Activated CD4-positive, alpha-beta T cell treated with anti-CD3 and anti-CD28 coated beads for 24 hours (primary cell): ENCODE measurements at places on chromosomes 7 and 10.

DNA sequence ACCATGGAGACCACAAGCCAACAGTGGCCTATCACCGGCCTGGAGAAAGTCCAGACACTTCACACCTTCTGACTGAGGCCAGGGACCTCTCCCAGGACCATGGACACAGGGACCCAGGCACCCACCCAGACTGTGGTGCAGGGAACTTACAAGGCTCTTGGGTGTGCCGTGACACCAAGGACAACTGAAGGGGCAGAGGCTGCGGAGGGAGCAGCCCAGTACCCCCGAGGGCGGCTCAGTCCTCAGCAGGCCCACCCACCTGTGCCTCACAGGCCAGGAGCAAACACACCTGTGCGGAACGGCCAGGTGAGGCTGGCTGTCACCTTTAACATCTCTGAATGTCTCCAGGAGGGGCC, 182.3 kb downstream of the MAD1L1 start:
- no peak for DNase-seq

GRCh38 chr7:47211519-47211973, 370.4 kb downstream of the TNS3 start:
- DNase-seq, result no peak

- no peak for DNase-seq
Observed at GRCh38 chr10:128073890-128074289, 52.3 kb downstream of the MKI67 start.

GRCh38 chr10:113239566-113240350, 289.7 kb downstream of the TCF7L2 start:
- no peak for DNase-seq

DNA sequence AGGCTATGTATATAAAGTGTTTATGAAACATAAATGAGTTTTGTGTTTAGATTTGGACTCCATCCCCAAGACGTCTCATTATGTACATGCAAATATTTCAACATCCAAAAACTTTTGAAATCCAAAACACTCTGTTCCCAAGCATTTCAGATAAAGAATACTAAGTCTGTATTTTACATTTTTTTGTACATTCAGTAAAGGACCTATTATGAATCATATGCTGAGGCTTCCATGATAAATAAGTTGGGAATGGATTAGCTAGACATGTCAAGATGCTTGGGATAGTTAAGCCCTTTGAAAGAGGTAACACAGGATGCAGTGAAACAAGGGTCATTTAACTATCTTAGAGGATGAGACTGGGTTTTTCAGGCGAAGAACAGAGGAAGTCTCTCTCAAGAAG, 262.9 kb downstream of the SNX13 start:
- DNase-seq, result no peak

DNA sequence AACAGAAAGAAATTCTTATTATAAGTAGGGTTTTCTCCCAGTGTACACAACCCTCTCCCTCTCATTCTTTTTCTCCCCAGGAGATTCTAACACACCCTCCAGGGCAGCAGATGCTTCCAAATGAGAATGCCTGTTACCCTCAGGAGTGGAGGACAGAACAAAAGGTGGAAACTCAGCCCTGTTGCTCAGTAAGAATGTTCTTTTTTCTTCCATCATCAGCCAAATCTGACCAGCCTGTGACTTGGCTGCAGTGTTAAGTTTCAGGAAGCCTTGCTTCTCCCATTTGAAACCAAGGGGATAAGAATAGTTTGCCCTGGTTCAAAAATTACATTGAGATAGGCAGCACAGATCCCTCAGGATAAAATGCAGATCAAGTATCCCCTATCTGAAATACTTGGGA, 77.5 kb upstream of the EEPD1 start:
- no peak for DNase-seq

DNA sequence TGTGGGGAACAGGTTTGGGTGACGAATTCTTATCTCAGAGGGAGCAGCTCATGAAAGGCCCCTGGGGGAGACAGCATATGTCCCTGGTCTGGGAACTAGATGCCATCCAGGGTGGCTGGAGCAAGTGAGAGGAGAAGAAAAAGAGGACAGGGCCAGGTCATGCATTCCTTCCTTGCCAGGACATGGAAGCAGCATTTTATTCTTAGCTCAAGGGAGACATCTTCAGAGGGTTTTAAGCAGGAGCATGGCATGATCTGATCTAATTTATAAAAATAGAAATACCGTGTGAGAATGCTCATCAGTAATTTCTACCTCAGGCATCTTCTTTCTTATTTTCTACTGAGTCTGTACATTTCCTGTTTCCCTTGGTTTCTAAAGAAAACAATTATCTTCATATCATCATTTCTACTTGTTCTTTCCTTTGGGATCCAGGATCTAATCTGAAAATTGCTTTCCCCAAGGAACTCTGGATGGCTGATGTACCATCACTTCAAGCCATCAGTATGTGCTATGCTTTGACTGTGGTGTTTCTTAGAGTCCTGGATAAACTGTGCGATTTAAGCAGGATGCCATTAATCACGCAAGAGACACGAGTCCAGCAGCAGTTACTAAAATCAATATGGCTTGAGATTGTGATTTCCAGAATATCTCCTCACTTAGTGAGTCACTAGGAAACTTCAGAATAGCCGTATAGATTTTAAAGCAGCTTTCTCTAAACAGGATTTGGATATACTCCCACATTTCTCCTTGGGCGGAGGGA, 386.2 kb downstream of the GALNT17 start:
- DNase-seq, result no peak

DNA sequence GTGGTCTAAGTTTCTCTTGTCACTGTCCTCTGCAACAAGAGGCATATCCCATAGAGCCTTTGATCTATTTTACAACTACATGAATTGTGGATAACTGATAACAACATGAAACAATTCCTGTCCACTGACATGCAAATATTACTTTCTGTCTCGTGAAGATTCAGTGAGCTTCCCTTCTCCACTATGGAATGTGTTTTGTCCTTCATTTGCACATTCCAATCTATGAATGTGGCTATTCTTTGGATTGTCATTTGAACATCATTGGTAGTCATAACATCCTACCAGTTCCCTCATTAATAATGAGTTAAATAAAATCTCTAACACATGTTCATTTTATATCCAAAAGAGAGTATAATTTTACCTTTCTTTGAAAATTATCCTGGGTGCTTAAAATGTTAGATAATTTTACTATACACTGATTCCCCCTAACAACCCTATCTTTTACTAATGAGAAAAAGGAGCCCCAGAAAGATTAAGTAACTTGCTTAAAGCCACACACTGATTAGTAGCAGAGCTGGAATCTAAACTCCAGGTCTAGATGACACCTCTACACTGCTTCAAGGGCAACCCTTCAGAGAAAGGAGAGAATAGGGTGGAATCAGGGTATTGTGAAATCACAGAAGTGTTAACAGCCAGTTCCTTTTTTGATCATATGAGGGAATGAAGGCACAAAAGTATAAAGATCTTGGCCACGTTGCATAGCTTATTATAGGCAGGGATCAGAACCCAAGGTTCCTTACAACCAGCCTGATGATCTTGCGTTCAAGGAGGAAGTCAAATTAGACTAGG, 39.1 kb downstream of the PDE1C start:
- DNase-seq, result no peak

- DNase-seq, result no peak
Observed at GRCh38 chr10:35579726-35580422, 25.3 kb upstream of the GJD4 start.

DNA sequence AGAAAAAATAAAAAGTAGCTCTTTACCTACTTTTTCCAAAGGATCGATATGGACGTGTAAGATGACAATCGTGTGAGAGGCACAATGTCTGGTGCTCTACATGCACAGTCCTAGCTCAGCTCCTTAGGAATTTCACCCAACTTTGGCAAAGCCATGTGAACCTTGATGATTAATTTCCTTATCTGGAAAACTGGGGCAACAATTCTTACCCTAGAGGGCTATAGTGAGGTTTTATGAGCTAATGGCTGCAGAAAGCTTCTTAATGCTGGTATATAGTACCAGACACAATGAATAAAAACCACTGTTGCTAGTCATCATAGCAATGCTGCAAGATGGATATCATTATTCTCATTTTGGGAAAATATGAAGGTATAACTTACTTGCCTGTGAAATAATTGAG, 202.7 kb downstream of the PARD3 start:
- no peak for DNase-seq

DNA sequence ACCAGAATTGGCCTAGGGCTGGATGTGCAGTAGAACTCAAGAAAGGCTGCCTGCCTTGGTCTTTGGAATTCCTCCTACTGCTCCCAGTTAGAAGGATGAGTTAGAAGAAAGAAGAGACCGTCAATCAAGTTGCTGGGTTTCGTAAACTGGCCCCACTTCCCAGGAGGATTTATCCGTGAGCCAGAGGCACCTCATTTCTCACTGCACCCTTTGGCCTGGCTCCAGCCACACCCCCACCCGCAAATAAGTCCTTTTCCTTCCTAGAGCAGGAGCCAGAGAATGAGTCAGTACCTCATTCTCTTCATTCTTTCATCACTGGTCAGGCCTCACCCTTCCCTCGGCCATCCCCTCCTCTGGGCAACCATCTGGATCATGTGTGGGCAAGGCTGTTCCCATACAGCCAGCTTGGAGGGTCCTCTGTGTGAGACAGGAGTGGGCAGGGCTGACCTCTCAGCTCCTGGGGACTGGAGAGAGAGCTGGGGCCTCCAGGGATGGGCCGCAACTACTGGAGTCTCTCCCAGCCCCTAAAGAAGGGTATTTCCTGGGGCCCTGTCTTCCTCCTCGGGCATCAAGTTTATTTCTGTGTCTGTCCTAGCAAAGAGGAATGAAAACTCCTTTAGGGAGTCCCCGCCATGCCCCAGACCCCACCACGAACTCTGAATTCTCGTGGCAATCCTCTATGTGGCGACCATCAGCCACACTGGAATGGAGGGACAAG, 87.2 kb upstream of the DUSP5 start:
- no peak for DNase-seq

- no peak for DNase-seq
Observed at GRCh38 chr10:99809931-99810615, 27.6 kb downstream of the ABCC2 start.

- DNase-seq, result no peak
Observed at GRCh38 chr7:104979167-104979841, 34.7 kb upstream of the KMT2E start.

DNA sequence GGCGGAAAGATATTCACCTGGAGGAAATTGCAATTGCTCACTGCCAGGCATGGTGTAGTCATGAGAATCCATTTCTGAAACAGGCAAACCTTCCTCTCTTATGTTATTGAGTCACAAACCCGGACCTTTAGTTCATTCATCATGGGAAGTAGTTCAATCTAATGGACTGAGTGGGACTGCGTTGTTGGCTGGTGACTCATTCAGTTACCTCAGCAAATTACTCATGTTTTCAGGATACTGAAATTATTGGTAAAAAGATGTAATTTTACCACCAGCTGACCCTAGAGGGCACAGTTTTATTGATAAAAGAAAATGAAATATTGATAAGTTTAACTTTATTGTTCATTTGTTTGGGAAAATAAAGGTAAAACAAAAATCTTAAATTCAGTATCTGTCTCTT, 1194.4 kb upstream of the SORCS1 start:
- DNase-seq, result no peak

DNA sequence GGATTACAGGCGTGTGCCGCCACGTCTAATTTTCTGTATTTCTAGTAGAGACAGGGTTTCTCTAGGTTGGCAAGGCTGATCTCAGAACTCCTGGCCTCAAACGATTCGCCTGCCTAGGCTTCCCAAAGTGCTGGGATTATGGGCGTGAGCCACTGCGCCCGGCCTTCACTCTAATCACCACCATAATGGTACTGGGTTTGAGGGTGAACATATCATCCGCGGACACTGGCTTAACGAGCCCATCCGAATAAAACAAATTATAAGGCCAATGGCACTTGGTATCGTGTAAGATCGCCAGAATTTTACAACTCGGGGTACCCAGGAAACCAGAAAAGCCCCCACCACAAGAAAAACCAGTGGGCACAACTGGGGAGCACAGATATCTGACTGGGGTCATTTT, 580 bp downstream of the FAM200A start:
- DNase-seq, result no peak

DNA sequence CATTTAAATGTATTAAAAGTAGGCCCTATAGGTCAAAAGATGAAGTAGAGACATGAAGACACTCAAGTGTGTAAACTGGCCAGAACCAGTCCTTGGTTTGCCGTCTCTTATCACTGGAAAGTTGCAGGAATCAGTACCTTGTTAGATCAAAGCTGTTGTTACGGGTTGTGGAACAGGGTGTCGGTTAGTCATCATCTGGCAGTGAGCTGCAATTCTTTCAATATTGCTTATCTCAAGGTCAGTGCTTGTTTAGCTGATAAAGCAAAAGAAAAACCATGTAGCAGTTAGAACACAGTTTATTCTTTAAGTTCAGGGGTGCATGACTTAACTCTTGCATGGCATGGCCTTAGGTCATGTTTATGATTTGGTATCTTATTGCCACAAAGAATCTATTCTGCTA, 10.0 kb upstream of the SLC13A1 start:
- DNase-seq, result no peak

DNA sequence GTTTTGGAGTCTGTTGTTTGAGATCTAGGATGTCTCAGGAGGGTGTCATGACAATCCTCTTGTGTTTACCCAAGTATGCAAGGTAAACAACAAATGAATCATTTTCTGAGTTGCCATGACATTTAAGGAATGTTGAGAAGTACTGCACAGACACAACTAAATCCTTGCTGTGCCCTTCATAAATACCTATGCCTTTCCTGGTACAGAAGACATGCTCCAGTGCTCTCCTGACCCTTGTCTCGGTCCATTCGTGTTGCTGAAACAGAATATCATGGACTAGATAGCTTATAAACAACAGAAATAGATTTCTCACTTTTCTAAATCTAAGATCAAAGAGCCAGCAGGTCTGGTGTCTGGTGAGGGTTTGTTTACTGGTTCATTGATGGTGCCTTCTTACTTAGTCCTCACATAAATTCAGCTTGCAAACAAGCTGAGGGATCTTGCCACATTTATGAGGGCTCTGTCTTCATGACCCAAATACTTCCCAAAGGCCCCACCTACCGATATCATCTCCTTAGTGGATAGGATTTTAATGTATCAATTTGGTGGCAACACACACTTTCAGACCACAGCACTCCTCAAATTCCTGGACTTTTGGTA, 341.8 kb upstream of the SEMA3A start:
- no peak for DNase-seq

DNA sequence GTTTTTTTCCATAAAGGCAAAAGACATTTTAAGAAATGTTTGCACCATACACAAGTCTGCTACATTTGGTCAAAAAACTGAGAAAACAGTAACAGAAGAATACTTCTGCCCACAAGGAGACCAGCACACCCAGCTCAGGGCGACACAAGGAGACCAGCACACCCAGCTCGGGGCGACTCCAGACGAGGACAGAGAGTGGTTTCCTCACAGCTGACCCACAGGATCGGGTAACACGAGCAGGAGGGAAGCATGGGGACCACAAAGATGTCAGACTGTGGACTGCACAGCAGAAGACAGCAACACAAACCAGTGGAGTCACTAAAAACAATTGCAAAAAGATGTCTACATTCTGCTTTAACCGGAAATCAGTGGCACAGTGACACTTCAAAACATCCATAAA, 237.6 kb downstream of the DIP2C start:
- DNase-seq, result no peak

- no peak for DNase-seq
Observed at GRCh38 chr7:119197877-119198527, 973.5 kb downstream of the ANKRD7 start.

- no peak for DNase-seq
Observed at GRCh38 chr10:72274730-72275350, 1.1 kb downstream of the DDIT4 start.

GRCh38 chr7:154860621-154861375, 142.1 kb downstream of the PAXIP1 start:
- no peak for DNase-seq

GRCh38 chr7:405489-406211, 114.0 kb downstream of the PDGFA start:
- DNase-seq, result no peak

GRCh38 chr7:16975712-16976111, 93.9 kb upstream of the AGR3 start:
- no peak for DNase-seq

- DNase-seq, result no peak
Observed at GRCh38 chr7:27912751-27913150, 172.8 kb downstream of the TAX1BP1 start.
